ENCODE measurements at places on chromosomes 2 and 18. TPM values are rescaled to one million over a fixed set of nuclear protein-coding genes. Genes with fewer than 3 reads are reported as not detected.

DNA sequence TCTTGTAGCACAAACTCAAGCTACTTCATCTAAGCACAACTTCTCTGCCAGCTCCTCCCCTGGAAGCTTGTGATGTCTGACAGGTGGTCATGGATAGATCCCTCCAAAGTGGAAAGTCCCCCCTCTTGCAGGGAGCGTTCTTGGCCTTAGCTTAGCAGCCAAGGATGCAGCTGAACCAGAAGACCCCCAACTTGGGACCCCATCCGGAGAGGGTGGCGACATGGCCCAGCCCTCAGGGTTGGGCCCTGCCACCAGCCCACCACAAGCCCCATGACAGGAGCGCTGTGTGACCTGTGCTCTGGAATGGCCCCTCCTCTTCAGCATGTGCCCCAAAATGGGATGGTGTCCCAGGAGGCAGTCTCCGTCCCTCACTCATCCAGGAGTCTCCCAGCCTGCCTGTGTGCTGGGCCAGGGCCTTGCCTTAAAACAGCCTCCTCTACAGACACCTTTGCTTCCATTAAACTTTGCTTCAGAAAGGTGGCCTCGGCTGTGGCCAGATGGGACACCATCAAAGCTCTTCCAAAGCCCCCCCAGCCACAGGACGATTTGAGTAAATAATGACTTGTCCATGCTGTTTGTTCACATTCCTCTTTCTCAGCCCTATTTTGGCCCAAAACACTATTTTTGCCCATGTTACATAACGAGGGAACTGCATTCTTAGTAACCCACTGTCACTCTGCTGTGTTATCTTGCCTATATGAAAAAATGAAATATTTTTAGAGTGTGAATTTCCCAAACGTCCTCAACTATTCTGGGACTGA lies 122.1 kb downstream of the RAB3GAP1 start:
- no peaks in the 10 kb centered on the region for H3K27me3 ChIP-seq
- peaks cover 11% of the 10 kb centered on the region for H3K4me1 ChIP-seq
- DNase-seq = no peak
- no peak overlapping the region for H3K27ac ChIP-seq
- peaks cover 42% of the 10 kb centered on the region for H3K36me3 ChIP-seq
- no peak overlapping the region for H3K4me3 ChIP-seq

DNA sequence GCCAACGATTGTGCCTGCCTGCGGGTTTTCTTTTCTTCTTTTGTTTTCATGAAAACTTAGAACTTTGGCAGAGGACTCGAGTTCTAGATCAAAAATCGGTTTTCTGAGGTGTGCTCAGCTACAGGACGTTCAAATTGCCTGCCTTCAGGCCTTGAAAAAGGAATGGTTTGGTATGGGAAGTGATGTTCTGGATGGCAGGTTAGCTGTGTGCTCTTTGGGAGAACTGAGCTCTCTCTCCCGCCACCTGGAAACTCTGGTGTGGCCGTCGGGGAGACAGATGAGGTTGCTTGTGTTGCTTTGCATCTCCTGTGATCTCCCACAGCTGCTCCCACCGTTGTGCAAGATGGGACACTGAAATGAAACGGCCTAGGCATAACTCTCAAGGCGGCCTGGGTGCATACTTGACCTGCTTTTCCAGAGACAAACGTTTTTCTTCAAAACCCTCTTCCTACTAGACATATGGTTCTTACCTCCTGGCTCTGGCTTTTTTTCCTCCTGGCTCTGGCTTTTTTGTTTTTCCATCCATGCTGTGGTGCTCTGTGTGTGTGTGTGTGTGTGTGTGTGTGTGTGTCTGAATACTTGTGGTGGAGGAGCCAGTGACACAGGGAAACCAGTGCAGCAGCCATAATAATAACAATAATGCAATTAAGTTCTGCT lies 2.0 kb downstream of the FMNL2 start:
- DNase-seq = no peak
- H3K36me3 ChIP-seq = no peaks in the 10 kb centered on the region
- no peak overlapping the region for H3K27ac ChIP-seq
- peaks cover 54% of the 10 kb centered on the region for H3K27me3 ChIP-seq
- H3K4me1 ChIP-seq = peaks cover 10% of the 10 kb centered on the region
- H3K4me3 ChIP-seq = peak overlapping the region; percentile 64

DNA sequence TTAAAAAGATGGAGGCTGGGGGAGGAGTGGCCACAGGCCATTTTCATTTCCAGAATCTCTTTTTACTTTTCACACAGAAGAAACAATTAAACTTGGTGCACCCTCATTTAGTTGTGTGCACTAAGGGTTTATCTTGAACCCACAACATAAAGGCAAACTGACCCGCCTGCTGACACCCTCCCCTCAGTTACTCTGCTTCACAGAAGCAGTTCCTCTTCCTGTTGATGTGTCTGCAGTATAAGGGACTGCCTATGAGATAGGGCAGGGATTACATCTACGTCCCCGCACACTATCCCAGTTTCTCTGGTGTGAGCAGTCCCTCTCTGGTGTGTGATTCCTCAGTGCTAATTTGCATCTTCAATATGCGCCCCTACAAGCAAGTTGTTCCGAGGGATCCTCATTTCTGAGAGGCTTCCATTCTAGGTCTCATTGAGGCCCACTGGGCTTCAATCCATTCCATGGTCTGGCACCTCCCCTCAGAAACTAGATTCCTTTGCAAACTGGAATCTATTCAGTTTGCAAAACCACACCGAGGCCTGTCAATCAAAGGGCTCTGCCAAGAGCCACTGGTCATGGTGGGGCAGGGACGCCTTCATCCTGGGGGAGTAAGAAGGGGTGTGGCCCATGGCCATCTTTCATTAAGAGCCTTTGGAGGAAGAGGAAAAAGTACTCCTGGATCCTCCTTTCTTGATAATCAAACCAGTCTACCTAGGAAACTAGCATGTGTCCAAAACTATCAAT lies 12.3 kb downstream of the CREG2 start:
- peak overlapping the region; percentile 76 for H3K27ac ChIP-seq
- DNase-seq = no peak
- H3K4me3 ChIP-seq = no peak overlapping the region
- peaks cover 4% of the 10 kb centered on the region for H3K36me3 ChIP-seq

The DPY30 gene
- 64.6 TPM for total RNA-seq

The DCDC2C gene
- not detected for total RNA-seq

Measured in activated CD4-positive, alpha-beta T cell treated with anti-CD3 and anti-CD28 coated beads, Interleukin-2, amount 10 ng/mL, durations not matched to agents 7 days and 5 days (primary cell).